Body of pancreas (tissue), 4 donors: ENCODE measurements at places on chromosomes 6 and 20. TPM values are rescaled to one million over a fixed set of nuclear protein-coding genes. Genes with fewer than 3 reads are reported as not detected.

The EDN3 gene
- total RNA-seq, result 4.7 TPM

DNA sequence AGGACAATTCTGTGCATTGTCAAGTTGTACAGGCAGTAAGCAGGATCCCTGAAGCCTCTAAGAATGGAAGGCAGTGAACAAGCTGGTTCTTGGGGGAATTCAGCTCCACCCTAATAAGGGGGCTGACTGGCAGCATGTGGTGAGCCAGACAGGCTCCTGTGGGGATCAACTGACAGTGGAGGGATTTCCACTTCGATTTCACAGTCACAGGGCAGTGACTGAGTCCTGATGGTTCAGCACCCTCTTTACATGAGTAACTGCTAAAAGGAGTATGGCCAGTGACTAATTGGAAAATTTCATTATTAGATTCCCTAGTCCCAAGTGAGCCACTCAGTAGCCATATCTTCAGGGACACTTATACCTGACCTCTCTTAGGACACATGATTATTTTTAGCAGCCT is 78.4 kb downstream of the NDUFAF5 start:
- DNase-seq, result no peak
- H3K4me1 ChIP-seq, result no peaks in the 10 kb centered on the region
- no peaks in the 10 kb centered on the region for H3K36me3 ChIP-seq
- no peaks in the 10 kb centered on the region for H3K27me3 ChIP-seq

The HLA-DQA1 gene
- total RNA-seq, result 0.99 TPM

DNA sequence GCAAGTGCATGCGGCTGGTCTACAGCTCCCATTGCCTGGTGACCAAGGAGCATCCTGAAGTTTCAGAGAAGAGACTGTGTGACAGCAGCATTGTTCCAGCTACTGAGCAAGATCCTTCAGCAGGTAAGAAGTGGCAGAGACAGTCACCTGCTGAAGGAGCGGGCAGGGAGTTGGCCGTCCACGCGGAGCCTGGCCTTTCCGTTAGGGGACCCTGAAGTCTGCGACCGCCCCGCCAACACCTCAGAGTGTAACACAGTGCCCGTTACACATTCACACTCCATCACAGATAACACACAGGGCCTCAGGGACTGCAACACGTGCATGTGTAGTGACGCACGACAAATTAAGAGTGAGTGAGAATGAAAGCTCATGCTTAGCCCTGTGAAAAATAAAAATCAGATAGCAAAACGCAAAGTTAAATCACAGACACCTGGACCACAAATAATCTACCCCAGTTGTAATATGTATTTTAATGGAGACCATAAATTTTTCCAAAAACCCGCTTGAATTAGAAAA is 94.2 kb downstream of the IRF4 start:
- H3K4me3 ChIP-seq, result no peak overlapping the region
- no peaks in the 10 kb centered on the region for H3K4me1 ChIP-seq
- DNase-seq, result no peak
- H3K27ac ChIP-seq, result no peak overlapping the region

The PRRT1 gene
- total RNA-seq, result not detected

GRCh38 chr6:20778912-20779311 is 244.7 kb downstream of the CDKAL1 start:
- no peaks in the 10 kb centered on the region for H3K4me1 ChIP-seq
- no peaks in the 10 kb centered on the region for H3K27me3 ChIP-seq
- no peaks in the 10 kb centered on the region for H3K36me3 ChIP-seq
- H3K27ac ChIP-seq, result no peak overlapping the region
- H3K4me3 ChIP-seq, result no peak overlapping the region
- DNase-seq, result no peak

DNA sequence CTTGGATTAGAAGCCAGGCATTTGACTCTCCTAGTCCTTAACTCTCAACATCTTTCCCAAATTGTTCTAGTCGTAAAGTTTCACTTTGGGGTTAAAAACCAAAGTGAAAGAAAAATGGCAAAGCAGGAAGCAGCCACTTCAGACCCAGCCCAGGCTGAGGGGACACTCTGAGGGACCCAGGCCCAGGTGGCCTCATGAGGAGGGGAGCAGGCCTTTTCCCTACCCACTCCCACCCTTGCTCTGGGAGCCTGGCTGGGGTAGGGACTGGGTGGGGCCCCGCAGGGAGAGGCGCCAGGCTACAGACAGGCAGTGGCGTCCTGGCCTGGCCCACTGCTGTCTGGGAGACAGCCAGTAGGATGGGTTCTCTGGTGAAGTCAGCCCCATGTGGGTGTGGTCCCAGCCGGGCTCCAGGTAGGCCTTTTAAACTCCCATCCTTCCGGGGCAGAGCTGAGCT is 68.7 kb upstream of the MYL9 start:
- no peaks in the 10 kb centered on the region for H3K36me3 ChIP-seq
- peak overlapping the region; percentile 66 for H3K27ac ChIP-seq
- no peaks in the 10 kb centered on the region for H3K27me3 ChIP-seq
- H3K4me3 ChIP-seq, result no peak overlapping the region
- DNase-seq, result peak; percentile 72

DNA sequence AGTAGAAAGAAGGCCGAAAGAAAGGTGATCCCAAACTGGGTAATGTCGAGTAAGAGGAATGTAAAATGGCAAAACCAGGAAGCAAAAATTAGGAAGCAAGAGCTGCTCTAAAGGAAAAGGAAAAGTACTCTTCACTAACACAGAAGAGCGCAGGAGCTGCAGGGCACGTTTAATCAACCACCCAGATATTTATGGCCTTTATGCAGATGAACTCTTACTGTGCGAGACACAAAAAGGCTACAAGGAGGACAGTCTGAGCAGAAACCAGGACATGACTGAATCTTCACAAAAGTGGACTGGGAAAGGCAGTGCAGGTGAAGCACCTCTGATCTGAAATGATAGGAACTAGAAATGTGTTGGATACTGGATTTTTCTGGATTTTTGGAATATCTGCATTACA is 15.2 kb upstream of the PRR18 start:
- H3K27me3 ChIP-seq, result no peaks in the 10 kb centered on the region
- no peaks in the 10 kb centered on the region for H3K36me3 ChIP-seq
- H3K27ac ChIP-seq, result no peak overlapping the region
- H3K4me3 ChIP-seq, result no peak overlapping the region

- H3K4me3 ChIP-seq, result peak within 1 kb of the TSS; percentile 99
- H3K4me1 ChIP-seq, result peaks cover 34% of the 10 kb centered on the region
- H3K27ac ChIP-seq, result peak within 1 kb of the TSS; percentile 97
- no peaks in the 10 kb centered on the region for H3K27me3 ChIP-seq
Measured at GRCh38 chr6:149317644-149318571, at the start of gene TAB2. TSS of gene TAB2 (plus strand) at chr6:149317712. CDS start at chr6:149369998, 52,286 bp downstream.

DNA sequence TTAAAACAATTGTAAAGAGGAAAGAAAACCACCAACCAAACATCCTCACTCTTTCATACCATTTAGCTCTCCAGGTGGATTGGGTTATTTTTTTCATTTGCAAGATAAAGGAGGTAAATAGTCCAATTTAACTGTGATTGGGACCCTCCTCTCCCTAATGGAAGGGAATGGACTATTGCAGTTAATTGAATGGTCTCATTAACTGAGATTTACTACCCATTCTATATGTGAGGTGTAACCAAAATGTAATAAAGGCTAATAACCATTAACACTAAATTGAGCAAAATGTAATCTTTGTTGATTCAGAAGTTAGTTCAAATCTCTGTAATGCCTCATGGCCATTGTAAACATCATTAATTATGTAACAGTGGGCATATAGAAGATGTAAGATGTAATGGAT is 105.0 kb downstream of the KLHL32 start:
- no peaks in the 10 kb centered on the region for H3K36me3 ChIP-seq
- no peaks in the 10 kb centered on the region for H3K4me1 ChIP-seq
- H3K27ac ChIP-seq, result no peak overlapping the region
- H3K27me3 ChIP-seq, result no peaks in the 10 kb centered on the region

DNA sequence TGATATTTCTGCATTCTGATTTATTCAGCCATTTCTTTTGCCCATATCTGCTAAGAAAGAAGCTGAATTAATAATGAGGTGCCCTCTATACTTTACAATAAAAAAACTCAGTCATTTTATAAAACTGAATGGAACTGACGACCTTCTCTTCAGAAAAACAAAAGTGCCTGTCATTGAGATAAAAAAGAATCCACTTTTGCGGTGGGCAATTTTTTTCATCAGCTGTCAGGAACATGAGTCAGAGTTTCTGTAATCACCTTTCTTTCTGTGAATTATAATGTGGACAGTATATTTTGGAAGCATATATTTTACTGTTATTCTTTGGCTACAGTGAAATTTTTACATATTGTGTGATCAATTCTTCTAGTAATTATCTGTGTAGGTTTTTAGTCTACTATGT is 33.4 kb downstream of the IL20RA start:
- H3K4me3 ChIP-seq, result no peak overlapping the region
- H3K36me3 ChIP-seq, result no peaks in the 10 kb centered on the region
- DNase-seq, result no peak
- H3K4me1 ChIP-seq, result peaks cover 9% of the 10 kb centered on the region
- H3K27ac ChIP-seq, result no peak overlapping the region

DNA sequence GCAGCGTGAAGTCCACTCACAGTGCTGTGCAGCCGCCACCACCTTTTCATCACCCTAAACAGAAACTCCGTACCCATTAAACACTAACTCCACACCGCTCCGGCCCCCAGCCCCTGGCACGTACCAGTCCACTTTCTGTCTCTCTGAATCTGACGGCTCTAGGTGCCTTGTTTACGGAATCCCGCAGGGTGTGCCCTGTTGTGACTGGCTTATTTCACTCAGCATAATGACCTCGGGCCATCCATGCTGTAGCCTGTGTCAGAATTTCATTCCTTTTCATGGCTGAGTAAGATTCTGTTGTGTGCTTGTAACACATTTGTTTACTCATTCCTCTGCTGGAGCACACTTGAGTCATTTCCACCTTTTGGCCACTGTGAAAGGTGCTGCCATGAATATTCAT is 18.0 kb downstream of the TCFL5 start:
- H3K27ac ChIP-seq, result no peak overlapping the region
- H3K36me3 ChIP-seq, result no peaks in the 10 kb centered on the region
- H3K27me3 ChIP-seq, result no peaks in the 10 kb centered on the region
- no peak overlapping the region for H3K4me3 ChIP-seq
- DNase-seq, result no peak

GRCh38 chr6:109263873-109264700 is 118.2 kb downstream of the CD164 start:
- H3K36me3 ChIP-seq, result no peaks in the 10 kb centered on the region
- DNase-seq, result no peak
- H3K4me1 ChIP-seq, result no peaks in the 10 kb centered on the region
- H3K27ac ChIP-seq, result no peak overlapping the region

The SLC35D3 gene
- total RNA-seq, result not detected

GRCh38 chr6:6750594-6751265 is 162.2 kb downstream of the LY86 start:
- H3K4me3 ChIP-seq, result no peak overlapping the region
- H3K27ac ChIP-seq, result no peak overlapping the region
- no peaks in the 10 kb centered on the region for H3K27me3 ChIP-seq
- H3K4me1 ChIP-seq, result peaks cover 20% of the 10 kb centered on the region
- DNase-seq, result no peak

- no peak overlapping the region for H3K4me3 ChIP-seq
- H3K27ac ChIP-seq, result no peak overlapping the region
- H3K27me3 ChIP-seq, result no peaks in the 10 kb centered on the region
- H3K36me3 ChIP-seq, result no peaks in the 10 kb centered on the region
- no peak for DNase-seq
Measured at GRCh38 chr6:16922282-16922681, 161.0 kb upstream of the ATXN1 start.

GRCh38 chr6:110322151-110322873 is 35.8 kb downstream of the METTL24 start:
- no peaks in the 10 kb centered on the region for H3K27me3 ChIP-seq
- DNase-seq, result no peak
- H3K4me1 ChIP-seq, result peaks cover 20% of the 10 kb centered on the region
- H3K27ac ChIP-seq, result no peak overlapping the region
- H3K36me3 ChIP-seq, result no peaks in the 10 kb centered on the region

DNA sequence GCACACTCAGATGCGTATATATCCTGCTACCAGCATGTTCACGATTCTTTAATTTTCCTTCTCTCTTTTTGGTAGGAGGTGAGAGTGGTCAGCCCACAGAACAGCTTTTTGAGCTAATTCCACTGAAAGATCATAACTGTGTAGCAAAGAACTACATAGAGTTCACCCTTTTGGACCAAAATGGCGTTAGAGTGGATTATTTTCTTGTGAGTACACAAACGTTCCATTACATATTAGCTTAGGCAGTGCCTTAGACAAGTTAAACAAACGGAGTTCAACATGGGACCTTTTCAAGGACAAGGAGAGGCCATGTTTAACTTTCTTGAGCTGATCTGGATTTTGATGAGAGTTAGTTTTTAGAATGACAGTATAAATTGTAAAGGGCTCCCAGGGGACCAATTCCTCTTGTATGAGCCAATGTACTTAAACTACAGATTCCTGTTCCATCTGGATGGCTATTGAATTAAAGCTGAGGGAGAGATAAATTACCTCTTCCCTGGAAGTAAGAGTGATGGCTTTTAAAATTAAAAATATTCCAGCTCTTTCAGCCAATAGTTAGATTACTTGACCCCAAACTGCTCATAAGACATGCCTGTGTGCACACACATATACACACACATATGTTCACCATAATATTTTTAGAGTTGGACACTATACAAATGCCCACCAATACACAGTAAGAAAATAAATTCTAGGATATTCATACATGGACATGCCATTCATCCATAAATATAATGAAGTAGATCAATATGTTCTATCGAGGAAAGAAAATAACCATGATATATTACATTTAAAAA is 25.6 kb upstream of the ARMH2 start:
- no peak overlapping the region for H3K4me3 ChIP-seq
- peaks cover 29% of the 10 kb centered on the region for H3K4me1 ChIP-seq
- H3K27me3 ChIP-seq, result no peaks in the 10 kb centered on the region

GRCh38 chr6:13175759-13176158 is 152.6 kb downstream of the TBC1D7 start:
- no peaks in the 10 kb centered on the region for H3K27me3 ChIP-seq
- DNase-seq, result no peak
- H3K36me3 ChIP-seq, result no peaks in the 10 kb centered on the region
- H3K4me3 ChIP-seq, result no peak overlapping the region

GRCh38 chr6:149694921-149695320 is 23.0 kb downstream of the LATS1 start:
- no peak overlapping the region for H3K4me3 ChIP-seq
- no peak for DNase-seq
- no peaks in the 10 kb centered on the region for H3K27me3 ChIP-seq

DNA sequence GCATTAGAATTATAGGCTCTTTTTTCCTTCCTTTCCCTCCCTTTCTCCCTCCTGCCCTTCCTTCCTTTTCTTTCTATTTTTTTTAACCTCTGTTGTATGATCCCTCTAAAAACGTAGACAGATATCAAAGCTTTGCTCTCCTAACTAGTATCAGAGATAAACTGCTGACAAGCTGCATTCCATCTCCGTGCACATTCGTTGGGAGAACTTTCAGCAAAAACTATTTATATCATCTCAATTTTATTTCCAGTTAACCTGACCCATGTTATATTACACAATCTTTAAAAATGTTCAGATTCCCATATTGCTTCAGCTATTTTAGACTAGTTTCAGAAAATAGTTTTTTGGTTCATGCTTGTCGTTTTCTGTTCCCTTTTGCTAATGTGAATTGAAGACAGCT is 47.3 kb downstream of the RNF217 start:
- H3K4me3 ChIP-seq, result no peak overlapping the region
- no peak for DNase-seq
- H3K4me1 ChIP-seq, result no peaks in the 10 kb centered on the region
- H3K36me3 ChIP-seq, result no peaks in the 10 kb centered on the region
- H3K27me3 ChIP-seq, result no peaks in the 10 kb centered on the region
- H3K27ac ChIP-seq, result no peak overlapping the region

GRCh38 chr6:1986454-1987243 is 258.8 kb downstream of the GMDS start:
- no peaks in the 10 kb centered on the region for H3K36me3 ChIP-seq
- DNase-seq, result no peak
- H3K4me1 ChIP-seq, result peaks cover 5% of the 10 kb centered on the region
- H3K27ac ChIP-seq, result no peak overlapping the region
- no peaks in the 10 kb centered on the region for H3K27me3 ChIP-seq
- H3K4me3 ChIP-seq, result no peak overlapping the region
